Mesendoderm (in vitro differentiated cells): ENCODE measurements at places on chromosomes 12 and 14.

DNA sequence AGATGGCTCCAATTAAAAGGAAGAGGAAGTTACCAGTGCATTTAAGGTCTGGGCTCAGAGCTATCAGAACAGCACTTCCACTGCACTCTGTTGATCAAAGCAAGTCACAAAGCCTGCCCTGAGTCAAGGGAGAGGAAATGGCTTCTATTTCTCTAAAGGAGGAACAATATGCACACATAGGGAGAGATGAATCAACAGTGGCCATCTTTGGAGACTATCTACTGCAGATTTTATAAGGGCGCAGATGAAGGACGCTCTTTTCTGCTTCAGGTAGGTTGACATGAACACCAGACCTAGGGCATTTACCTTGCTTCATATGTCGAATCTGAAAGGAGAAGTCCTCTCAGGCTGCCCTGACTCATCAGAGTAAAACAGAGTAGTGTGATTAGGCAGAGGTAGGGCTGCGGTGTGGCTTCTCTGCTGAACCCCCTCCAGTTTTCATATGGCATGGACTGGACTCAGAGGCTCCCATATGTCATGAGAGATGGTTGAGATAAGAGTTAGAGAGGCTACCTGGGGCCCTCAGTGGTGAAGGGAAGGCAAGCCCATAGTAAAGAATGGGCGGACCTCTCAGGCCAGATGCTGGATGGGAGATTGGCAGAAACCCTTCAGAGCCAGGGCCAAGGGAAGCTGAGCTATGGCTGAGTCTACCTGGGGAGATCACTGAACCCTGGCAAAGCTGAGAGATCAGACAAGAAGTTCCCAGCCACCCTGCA, 84.4 kb downstream of the ARF6 start:
- no peak for DNase-seq
- no peaks in the 10 kb centered on the region for H3K27me3 ChIP-seq
- no peaks in the 10 kb centered on the region for H3K36me3 ChIP-seq
- peaks cover under 1% of the 10 kb centered on the region for H3K4me1 ChIP-seq
- no peak overlapping the region for H3K27ac ChIP-seq

DNA sequence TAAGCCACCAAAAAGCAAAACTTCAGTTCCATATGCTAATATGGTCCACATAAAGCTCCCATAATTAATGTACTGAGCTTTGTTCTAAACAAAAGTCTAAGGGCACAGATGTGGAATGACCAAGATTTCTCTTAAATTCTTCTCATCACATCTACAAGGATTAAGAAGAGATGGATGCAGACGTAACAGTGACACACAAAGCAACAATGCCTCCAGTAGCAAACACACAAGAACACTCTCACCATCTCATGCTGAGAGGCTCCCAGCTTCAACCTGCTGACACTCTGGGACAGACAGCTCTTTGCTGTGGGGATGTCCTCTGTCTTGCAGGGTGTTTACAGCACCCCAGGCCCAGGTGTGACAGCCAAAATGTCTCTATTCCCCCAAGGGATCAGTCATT, 48.2 kb downstream of the SETD3 start:
- H3K4me1 ChIP-seq = no peaks in the 10 kb centered on the region
- no peaks in the 10 kb centered on the region for H3K27me3 ChIP-seq
- H3K4me3 ChIP-seq = no peak overlapping the region
- DNase-seq = no peak
- no peak overlapping the region for H3K27ac ChIP-seq
- H3K36me3 ChIP-seq = no peaks in the 10 kb centered on the region

GRCh38 chr14:54050759-54051158, 94.1 kb upstream of the BMP4 start:
- H3K4me1 ChIP-seq = no peaks in the 10 kb centered on the region
- H3K27me3 ChIP-seq = no peaks in the 10 kb centered on the region
- DNase-seq = no peak
- no peak overlapping the region for H3K4me3 ChIP-seq
- H3K36me3 ChIP-seq = no peaks in the 10 kb centered on the region
- H3K27ac ChIP-seq = no peak overlapping the region

- H3K36me3 ChIP-seq = no peaks in the 10 kb centered on the region
- DNase-seq = no peak
- no peaks in the 10 kb centered on the region for H3K27me3 ChIP-seq
Measured at GRCh38 chr12:108752387-108752786, 21.1 kb upstream of the CORO1C start.

DNA sequence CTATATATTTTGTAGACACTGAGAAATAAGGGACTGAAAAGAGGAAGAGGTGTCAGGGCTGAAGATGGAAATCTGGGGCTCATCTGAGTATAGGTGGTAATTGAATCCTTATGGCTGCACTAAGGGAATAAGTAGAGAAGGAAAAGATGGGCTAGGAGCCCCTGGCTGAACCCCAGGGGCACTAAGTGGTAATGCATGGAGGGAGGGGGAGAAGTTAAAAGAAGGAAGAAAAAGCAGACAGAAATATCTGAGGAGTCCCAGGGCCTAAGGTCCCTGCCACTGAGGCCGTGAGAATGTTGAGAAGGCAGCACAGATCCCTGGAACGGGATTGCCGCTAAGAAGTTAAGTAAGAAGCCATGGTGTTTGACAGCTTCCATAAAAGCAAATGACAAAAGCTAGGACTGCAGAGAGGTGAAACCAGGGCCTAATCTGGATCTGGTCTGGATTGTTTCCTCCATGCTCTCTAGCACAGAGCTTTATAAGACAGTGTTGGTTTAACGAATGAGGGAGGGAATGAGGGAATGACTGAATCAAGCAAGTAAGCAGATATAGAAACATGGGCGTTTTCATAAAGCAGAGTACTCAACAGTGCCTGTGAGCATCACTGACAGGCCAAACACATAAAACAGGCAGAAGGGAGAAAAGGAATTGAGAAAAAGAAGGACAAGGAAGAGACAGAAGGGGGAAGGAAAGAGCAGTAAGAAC, 92.9 kb downstream of the HMGA2 start:
- no peak for DNase-seq
- no peak overlapping the region for H3K4me3 ChIP-seq
- no peaks in the 10 kb centered on the region for H3K4me1 ChIP-seq
- no peaks in the 10 kb centered on the region for H3K27me3 ChIP-seq
- H3K36me3 ChIP-seq = no peaks in the 10 kb centered on the region
- no peak overlapping the region for H3K27ac ChIP-seq

GRCh38 chr14:33534632-33535031, 416.2 kb downstream of the EGLN3 start:
- H3K36me3 ChIP-seq = no peaks in the 10 kb centered on the region
- DNase-seq = no peak
- H3K4me3 ChIP-seq = no peak overlapping the region
- H3K27me3 ChIP-seq = no peaks in the 10 kb centered on the region
- H3K4me1 ChIP-seq = no peaks in the 10 kb centered on the region

- H3K4me1 ChIP-seq = no peaks in the 10 kb centered on the region
- H3K27me3 ChIP-seq = no peaks in the 10 kb centered on the region
- H3K4me3 ChIP-seq = no peak overlapping the region
- DNase-seq = peak; percentile 95
- no peak overlapping the region for H3K27ac ChIP-seq
- H3K36me3 ChIP-seq = no peaks in the 10 kb centered on the region
Measured at GRCh38 chr12:107134558-107134957, 41.2 kb upstream of the CRY1 start.

DNA sequence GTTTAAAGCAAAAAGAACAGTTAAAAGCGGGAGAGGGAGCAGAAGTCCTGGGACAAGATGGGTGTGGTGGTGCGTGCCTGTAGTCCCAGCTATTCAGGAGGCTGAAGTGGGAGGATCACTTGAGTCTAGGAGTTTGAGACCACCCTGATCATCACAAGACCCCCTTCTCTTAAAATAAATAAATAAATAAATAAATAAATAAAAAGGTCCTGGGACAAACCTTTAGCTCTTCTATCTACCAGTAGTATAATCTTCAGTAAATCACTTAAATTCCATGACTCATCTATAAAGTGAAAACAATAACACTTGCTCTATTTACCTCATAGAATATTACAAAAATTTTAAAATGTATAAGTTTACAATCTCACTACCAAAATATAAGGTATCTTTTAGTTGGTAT, 5.8 kb downstream of the RACGAP1 start:
- no peak overlapping the region for H3K27ac ChIP-seq
- peaks cover 1% of the 10 kb centered on the region for H3K36me3 ChIP-seq
- H3K4me3 ChIP-seq = no peak overlapping the region
- DNase-seq = no peak

GRCh38 chr12:117662220-117662619, 300.8 kb upstream of the NOS1 start:
- H3K4me3 ChIP-seq = no peak overlapping the region
- H3K27ac ChIP-seq = no peak overlapping the region
- H3K36me3 ChIP-seq = no peaks in the 10 kb centered on the region
- no peaks in the 10 kb centered on the region for H3K27me3 ChIP-seq

DNA sequence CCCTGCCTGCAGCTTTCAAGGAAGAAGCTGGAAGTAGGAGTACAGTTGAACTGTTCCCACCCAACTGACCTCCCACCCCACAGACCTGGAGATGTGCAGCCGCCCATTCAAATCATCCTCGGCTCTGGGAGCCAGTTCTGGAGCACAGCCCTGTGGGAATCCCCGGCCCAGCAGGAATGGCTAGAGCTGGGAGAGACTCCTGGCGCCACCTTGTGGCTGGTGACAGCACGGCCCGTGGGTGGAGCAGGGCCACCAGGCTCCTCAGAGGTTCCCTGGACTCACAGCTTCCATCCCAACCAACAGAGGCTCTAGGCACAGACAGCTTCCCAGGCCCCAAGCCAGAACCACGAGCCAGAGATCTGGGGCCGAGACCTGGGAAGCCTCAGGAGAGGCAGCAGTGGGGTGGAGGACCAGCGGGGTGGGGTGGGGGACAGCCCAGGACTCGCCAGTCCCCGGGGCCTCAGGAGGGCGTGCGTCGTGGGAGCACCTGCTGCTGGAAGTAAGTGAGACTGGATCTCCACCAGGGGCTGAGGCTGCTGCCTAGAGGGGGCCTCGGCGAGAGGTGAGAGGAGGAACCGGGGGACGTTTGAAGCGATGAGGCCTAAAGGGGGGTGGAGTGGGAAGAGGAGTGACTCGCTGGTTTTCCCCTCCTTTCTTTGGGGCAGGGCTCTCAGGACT, 43.4 kb downstream of the RNF34 start:
- no peak overlapping the region for H3K27ac ChIP-seq
- H3K36me3 ChIP-seq = peaks cover 17% of the 10 kb centered on the region
- peak; percentile 83 for DNase-seq
- no peak overlapping the region for H3K4me3 ChIP-seq
- H3K27me3 ChIP-seq = no peaks in the 10 kb centered on the region
- H3K4me1 ChIP-seq = no peaks in the 10 kb centered on the region
